CD4-positive, CD25-positive, alpha-beta regulatory T cell (primary cell): ENCODE measurements at places on chromosomes 6 and 20.

DNA sequence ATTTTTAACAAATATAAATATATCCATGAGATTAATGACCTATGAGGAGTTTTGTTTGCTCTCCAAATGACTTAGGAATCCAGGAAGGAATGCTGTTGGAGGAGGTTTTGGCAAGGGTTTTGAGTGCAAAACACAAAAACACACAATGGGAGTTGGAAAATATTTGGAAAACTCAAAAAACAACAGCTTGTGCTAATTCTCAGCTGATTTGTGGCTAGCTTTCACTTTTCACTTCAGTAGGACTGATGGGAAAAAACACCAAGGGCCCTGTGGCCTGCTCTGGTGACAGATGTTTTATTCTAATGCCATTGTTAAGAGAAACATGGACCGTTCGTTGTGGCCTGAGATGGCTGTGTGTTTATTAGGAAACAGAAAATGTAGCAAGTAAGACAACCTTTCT is 113.9 kb downstream of the ALDH8A1 start:
- no peak for DNase-seq

DNA sequence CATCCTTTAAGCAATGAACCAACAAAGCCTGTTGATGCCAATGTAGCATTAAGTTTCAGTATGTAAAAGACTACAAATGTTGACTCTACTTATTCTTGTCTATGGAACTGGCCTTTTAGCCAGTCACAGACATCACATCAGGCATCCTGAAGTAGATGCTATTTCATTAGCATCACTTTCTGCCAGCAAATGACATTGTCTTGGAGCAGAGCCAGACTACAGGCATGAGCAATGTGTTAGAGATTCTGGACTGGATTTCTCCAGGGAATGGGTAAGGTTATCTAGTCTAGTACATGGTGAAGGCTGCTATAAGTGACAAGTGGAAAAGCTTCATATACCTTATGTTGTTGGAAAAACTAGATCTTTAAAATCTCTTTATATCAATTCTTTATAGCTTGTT is 142.9 kb downstream of the ADGRB3 start:
- no peak for DNase-seq

DNA sequence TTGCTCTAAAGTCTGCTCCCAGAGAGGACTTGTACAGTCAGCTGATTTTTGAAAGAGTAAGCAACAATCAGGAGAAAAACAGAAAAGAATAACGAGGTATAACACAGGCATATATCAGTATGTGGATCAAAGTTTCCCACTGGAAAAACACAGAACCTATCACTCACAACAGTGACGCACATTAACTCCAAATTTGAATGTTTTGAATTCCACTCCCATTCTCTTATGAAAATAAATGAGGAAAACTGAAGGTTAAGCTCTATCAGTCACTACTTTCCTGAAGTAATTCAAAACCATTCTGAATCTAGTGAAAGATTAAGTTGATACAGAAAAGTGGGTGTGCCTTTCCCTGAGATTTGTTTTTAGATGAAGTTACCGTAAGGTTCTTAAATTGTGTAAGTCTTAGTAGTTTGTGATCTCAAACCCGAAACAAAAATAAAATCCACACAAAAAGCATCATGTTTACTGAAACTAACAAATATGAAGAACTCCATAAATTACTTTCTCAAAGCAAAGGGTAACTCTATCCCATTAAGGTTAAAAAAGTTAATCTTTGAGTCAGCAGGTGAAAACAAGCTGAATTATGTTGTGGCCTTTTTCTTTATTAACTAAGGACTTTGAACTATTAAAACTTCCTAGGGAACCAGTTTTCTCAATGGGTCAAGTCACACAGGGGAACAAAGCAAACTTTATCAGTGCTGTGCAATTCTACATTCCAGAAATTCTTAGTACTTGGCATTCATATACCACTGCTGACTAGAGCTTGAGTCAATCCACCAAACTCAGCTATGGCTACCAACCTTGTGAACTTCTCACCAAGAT is 115.7 kb downstream of the OGFRL1 start:
- no peak for DNase-seq

- peak; percentile 88 for DNase-seq
Observed at GRCh38 chr6:26158581-26159356, 71.5 kb downstream of the HFE start.

- peak; percentile 92 for DNase-seq
Observed at GRCh38 chr20:31951530-31952453, at the start of gene PDRG1. TSS of gene PDRG1 (minus strand) at chr20:31952046. CDS start at chr20:31951961, 85 bp downstream.

DNA sequence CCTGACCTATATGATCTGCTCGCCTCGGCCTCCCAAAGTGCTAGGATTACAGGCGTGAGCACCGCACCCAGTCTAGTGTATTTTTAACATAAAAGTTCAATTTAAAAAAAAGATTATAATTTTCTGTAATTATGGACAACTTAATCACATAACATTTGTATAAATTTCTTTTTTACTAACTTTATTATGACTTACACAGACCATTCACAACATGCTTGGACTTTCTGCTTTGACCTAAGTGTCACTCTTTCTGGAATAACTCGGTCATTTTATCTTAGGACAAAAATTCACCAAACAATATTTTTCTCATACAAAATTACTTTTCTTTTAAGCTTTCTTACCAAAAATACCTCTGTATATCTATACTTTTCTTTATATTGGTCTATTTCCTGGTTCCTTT is 15.4 kb upstream of the IL22RA2 start:
- DNase-seq = no peak

DNA sequence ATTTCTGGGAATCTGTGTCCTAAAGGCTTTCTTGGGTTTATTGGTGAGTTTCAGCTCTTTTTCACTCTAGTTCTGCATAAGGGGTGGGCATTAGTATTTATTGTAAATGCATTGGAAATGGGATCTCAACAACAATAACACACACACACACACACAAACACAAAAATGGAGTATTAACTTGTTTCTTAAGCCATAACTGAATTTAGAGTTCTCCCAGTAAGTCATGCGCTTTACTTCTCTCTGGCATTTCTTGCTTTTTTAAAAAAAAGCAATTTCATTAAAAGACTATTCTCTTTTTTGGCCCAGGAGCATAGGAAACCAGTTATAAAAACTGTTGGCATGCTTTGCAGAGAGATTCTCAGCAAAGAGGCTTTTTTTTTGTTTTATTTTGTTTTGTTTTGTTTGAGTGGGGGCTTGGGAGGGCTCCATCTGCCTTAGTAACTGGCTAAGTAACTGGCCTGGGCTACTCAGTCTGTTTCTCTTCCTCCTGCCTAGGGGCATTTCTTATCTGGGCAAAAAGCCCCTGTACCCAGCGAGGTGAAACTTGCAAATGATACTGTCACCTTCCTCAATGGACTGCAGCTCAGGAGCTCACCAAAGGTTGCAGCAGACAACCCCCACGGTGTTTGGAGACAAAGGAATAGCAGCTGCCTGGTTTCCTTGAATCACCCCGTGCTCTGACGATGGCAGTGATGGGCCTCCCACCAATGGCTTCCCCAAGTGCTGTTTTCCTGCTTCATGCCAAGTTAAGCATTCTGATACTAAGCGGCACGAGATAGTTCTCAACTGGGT is 128.5 kb downstream of the BCAS1 start:
- DNase-seq = no peak

- DNase-seq = no peak
Observed at GRCh38 chr6:155400654-155400965, 55.0 kb downstream of the NOX3 start.

GRCh38 chr20:14951105-14951504 is 613.7 kb upstream of the FLRT3 start:
- no peak for DNase-seq

DNA sequence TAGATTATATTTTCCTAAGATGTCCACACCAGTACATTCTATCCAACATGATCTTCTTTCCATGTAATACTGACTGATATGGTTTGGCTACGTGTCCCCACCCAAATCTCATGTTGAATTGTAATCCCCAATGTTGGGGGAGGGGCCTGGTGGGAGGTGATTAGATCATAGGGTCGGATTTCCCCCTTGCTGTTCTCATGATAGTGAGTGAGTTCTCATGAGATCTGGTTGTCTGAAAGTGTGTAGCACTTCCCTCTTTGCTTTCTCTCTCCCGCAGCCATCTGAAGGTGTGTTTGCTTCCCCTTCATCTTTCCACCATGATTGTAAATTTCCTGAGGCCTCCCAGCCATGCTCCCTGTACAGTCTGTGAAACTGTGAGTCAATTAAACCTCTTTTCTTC is 12.2 kb upstream of the HBS1L start:
- DNase-seq = no peak

- DNase-seq = peak; percentile 39
Observed at GRCh38 chr20:6074145-6074561, 20.3 kb upstream of the LRRN4 start.

GRCh38 chr6:106555767-106556166 is 73.5 kb downstream of the RTN4IP1 start:
- DNase-seq = no peak

GRCh38 chr6:48564036-48564820 is 453.2 kb upstream of the PTCHD4 start:
- DNase-seq = no peak

- DNase-seq = no peak
Observed at GRCh38 chr6:83862776-83863471, 3.4 kb downstream of the CYB5R4 start.

- DNase-seq = peak; percentile 66
Observed at GRCh38 chr6:24547243-24547642, 52.5 kb downstream of the ALDH5A1 start.

- no peak for DNase-seq
Observed at GRCh38 chr6:69487688-69488087, 309.1 kb downstream of the LMBRD1 start.

DNA sequence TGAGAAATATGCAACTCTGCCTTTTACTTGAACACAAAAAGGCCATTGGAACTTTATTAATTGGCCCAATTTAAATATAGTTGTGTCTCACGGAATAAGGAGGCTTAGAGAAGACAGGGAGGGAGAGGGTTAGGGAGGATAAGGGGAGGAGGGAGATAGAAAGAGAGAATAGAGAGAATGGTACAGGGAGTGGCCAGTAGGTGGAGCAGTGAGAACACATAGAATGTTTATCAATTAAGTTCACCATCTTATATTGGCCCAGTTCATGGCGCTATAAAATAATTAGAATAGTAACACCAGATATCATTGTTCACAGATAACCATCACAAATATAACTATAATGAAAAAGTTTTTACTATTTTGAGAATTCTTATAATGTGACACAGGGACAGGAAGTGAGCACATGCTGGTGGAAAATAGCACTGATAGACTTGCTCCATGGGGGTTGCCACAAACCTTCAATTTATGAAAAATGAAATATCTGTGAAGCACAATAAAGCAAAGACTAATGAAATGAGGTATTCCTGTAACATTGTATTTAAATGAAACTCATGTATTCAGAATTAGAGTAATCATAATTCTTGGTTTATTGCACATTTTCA is 374.1 kb upstream of the MANEA start:
- no peak for DNase-seq

- DNase-seq = no peak
Observed at GRCh38 chr6:1001655-1002349, 308.9 kb upstream of the EXOC2 start.

DNA sequence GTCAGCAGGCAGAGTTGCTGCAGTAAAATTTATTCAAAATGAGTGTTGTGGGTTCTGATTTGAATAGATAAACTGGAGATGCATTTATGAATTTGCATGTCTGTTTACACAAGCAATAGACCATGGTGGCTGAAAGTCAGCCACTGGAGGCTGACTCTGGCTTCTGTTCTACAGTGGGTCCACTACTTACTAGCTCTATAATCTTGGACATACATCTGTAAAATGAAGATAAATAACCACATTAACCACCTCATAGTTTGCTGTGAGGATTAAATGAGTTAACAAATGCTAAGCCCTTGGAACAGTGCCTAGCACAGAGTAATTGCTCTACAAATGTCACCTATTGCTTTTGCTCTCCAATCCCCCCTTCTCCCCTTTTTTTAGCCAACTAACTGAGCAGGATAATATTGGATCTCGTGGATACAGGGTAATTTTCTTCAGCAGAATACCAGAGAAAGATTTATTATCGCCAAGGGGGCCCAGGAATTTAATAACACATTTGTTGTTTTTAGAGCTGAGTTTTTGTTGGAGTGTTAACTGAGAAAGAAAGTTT is 1.4 kb upstream of the PM20D2 start:
- DNase-seq = no peak

- DNase-seq = no peak
Observed at GRCh38 chr20:57528148-57528547, 3.2 kb upstream of the CTCFL start.

GRCh38 chr20:49850463-49851230 is 38.0 kb downstream of the SLC9A8 start:
- no peak for DNase-seq

- DNase-seq = no peak
Observed at GRCh38 chr6:53029257-53029656, 34.2 kb upstream of the GSTA4 start.

DNA sequence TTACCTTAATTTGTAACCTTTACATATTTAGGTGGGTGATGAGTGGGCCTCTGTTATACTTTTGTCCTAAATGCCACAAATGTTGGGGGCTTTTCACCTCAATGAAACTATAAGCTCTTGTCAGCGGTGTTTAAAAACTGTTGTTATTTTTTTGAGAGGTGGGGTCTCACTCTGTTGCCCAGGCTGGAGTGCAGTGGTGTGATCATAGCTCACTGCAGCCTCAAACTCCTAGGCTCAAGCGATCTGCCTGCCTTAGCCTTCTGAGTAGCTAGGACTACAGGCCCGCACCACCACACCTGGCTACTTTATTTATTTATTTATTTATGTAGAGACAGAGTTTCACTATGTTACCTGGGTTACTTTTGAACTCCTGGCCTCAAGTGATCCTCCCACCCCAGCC is 66.7 kb downstream of the ZDHHC14 start:
- no peak for DNase-seq

- no peak for DNase-seq
Observed at GRCh38 chr6:37319856-37320480, 33.8 kb upstream of the RNF8 start.
